ENCODE measurements at places on chromosomes 5 and 9. TPM values are rescaled to one million over a fixed set of nuclear protein-coding genes. Genes with fewer than 3 reads are reported as not detected.

The INIP gene
- total RNA-seq = 19.9 TPM

The CBY3 gene
- total RNA-seq = not detected

The SPINK7 gene
- total RNA-seq = not detected

The ELAVL2 gene
- not detected for total RNA-seq

DNA sequence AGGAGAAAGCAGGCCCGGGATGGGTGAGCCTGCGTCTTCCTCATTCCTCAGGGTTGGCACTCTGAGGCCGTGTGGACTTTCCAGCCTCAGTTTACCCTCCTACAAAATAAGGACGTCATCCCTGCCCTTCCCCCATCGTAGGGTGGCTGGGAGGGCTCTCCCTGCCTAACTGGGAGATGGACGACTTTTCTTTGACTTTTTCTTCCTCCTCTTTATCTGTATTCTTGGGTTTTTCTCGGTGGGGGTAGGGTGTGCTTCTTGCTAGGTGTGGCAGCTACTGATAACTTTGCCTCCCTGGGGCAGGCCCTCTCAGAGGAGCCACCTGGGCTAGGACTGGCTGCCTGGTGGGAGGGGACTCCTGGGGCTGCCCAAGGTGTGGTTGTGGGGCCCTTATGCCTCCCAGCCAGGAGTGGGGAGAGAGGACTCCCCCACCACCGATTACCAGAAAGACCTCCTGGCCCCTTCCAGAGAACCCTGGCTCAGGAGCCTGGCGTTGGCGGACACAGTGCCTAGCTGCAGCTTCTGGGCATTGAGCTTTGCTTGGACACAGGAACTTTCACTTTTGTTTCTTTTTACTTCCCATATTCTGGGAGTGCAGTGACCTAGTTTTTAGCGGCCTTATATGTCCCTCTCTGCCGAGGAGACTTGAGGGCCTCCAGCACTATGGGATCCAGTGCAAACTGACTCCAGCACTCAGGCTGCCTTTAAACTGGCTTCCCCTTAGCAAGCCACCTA is 6.1 kb downstream of the GLIPR2 start:
- no peaks in the 10 kb centered on the region for H3K27me3 ChIP-seq
- peak overlapping the region; percentile 81 for H3K27ac ChIP-seq
- DNase-seq = no peak
- no peaks in the 10 kb centered on the region for H3K4me1 ChIP-seq

GRCh38 chr9:35664531-35665470 is at the start of gene ARHGEF39:
Gene ARHGEF39 (minus strand): TSS chr9:35665195. CDS start chr9:35665169, 26 bp downstream.
- peak within 1 kb of the TSS; percentile 43 for H3K4me3 ChIP-seq
- DNase-seq = peak; percentile 89
- no peaks in the 10 kb centered on the region for H3K36me3 ChIP-seq
- H3K27ac ChIP-seq = no peak within 1 kb of the TSS

DNA sequence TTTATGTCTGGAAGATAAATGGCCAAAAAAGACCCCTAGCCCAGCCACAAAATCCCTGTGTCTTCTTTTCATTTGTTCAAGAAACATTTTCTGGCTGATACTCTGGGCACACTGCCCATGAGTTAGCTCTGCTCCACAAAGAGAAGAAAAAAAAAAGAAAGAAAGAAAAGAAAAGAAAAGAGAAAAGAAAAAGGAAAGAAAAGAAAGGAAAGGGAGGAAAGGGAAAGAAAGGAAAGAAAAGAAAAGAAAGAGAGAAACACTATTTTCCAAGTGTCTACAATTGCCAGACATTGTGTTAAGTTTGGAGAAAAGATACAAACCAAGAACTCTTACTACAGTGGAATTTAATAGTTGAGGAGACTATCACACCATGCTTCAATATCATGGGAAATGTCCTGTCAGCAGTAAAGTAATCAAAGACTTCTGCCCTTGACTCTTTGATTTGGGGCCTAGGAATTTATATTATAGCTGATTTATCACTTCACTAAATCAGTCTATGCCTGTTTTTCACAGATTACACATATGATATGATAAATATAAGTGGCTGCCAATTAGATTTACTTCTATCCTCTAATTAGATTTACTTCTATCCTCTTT is 3.0 kb downstream of the TRMO start:
- no peak for DNase-seq
- no peak overlapping the region for H3K4me3 ChIP-seq
- no peaks in the 10 kb centered on the region for H3K4me1 ChIP-seq

The TMEFF1 gene
- total RNA-seq = 0.27 TPM

DNA sequence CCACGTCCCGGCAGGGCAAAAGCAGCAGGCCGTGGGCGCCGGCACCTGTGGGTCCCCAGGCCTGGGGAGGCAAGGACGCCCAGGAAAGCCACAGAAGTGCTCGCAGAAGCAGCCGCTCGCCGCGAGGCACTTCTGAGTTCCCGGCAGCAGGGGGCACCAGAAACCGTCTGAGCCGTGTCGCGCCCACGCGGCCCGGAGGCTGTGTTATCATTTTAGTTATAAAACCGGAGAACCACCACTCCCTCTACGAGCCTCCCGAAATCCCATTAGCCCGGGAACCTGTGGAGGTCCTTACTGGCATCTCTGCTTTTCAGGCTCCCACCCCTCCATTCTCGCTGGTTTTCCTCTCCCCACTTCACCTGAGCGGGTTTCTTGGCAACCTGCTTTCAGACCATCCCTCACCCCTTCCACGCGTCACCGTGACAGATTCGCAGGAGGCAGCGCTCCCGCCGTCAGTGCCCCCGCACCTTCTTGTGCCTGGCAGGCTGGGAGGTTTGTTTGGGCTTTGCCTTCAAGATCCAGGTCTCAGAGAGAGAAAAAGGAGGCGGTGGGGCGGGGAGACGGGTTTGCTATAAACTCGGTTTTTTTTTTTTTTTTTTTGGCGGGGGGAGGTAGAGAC is 2.3 kb downstream of the GDNF start:
- H3K4me1 ChIP-seq = no peaks in the 10 kb centered on the region
- no peak overlapping the region for H3K27ac ChIP-seq
- peak; percentile 93 for DNase-seq
- H3K36me3 ChIP-seq = no peaks in the 10 kb centered on the region

DNA sequence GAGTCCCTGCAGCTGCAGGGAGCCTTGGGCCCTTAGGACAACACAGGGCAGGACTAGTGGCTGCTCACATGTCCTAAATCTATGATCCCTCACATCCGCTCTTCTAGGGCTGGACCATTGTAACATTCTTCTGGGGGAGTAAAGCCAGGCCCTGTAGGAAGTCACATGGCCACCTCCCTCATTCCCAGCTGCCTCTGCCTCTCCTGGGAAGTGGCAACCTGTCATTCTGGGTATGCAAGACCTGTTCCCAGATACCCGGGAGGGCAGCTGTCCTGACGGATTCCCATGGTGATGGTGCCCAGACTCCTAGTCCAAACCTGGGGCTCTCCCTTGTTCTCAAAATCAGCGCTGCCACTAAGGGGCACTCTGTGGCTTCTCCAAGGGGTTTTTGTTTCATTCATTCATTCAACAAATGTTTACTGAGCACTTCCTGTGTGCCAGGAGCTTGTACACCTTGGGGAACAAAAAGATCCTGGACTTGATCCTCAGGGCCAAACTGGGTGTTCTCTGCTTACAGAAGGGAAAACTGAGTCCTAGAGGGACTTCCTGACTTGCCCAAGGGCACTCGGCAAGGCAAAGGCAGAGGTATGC is 85.6 kb downstream of the PSD2 start:
- peaks cover 2% of the 10 kb centered on the region for H3K36me3 ChIP-seq
- no peak overlapping the region for H3K27ac ChIP-seq
- no peaks in the 10 kb centered on the region for H3K27me3 ChIP-seq
- H3K4me1 ChIP-seq = no peaks in the 10 kb centered on the region
- H3K4me3 ChIP-seq = no peak overlapping the region

DNA sequence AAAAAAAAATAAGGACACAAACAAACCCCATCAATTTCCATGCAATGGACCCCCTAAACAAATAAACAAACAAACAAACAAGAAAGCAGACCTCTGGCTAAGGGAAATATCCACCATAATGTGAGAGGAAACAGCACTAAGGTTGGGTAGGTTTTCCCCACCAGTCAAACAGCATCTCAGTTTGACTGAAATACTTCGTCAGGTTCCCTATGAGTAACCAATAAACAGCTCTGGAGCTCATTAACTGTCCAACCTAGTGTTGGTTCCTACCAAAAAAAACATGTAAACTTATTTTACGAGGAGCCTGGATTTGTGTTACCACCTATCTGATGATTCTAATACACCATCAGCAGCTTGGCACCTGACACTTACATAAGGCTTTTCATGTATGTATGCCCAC is 198.5 kb upstream of the TARS1 start:
- H3K27me3 ChIP-seq = no peaks in the 10 kb centered on the region
- no peak overlapping the region for H3K27ac ChIP-seq
- H3K4me3 ChIP-seq = no peak overlapping the region
- no peaks in the 10 kb centered on the region for H3K36me3 ChIP-seq
- DNase-seq = no peak
- H3K4me1 ChIP-seq = no peaks in the 10 kb centered on the region

- H3K4me3 ChIP-seq = no peak overlapping the region
- H3K4me1 ChIP-seq = peaks cover 4% of the 10 kb centered on the region
- no peak for DNase-seq
- no peak overlapping the region for H3K27ac ChIP-seq
- H3K27me3 ChIP-seq = no peaks in the 10 kb centered on the region
Measured at GRCh38 chr5:131758520-131758900, 38.3 kb downstream of the FNIP1 start.

GRCh38 chr5:179307013-179307800 is 38.1 kb downstream of the ADAMTS2 start:
- DNase-seq = peak; percentile 38
- no peak overlapping the region for H3K27ac ChIP-seq
- H3K4me3 ChIP-seq = no peak overlapping the region
- no peaks in the 10 kb centered on the region for H3K4me1 ChIP-seq

GRCh38 chr5:80227979-80228596 is 27.8 kb downstream of the SERINC5 start:
- no peak overlapping the region for H3K27ac ChIP-seq
- H3K36me3 ChIP-seq = peaks cover 3% of the 10 kb centered on the region
- no peaks in the 10 kb centered on the region for H3K27me3 ChIP-seq
- H3K4me1 ChIP-seq = no peaks in the 10 kb centered on the region

DNA sequence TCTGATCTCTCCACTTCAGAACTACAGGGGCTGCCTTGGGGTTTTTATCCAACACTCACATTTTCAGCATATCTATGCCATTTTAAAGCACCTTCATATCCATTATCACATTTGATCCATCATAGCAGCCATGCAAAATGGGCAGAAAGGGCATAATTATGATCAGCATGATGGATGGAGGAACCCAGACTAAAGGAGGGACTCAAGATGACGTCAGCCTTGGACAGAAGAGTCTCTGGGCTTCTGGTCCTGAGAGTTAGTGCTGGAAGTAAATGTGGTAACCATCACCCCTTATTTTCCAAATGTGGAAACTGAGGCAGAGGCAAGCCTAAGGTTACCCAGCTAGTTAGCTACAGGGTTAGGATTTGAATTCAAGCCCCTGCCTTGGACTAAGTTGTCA is 273.1 kb downstream of the DRD1 start:
- H3K4me3 ChIP-seq = no peak overlapping the region
- DNase-seq = no peak
- no peak overlapping the region for H3K27ac ChIP-seq

DNA sequence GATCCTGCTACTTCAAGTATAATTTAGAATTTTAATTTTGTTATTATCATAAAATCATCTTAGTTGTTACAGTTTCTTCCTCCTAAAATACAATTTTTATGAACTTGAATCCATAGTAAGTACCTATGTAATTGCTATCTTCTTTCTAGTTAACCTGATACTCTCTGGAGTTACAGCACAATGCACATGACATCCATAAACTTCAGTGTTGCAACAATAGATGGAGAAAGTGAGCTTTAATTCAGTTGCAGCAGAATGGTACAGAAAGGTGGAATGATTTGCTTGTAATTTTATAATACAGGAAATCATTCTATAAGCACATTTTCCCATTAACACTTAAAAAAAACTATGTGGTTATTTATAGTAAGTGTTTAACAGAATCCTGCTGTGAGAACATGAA is 372.0 kb downstream of the CDH9 start:
- no peaks in the 10 kb centered on the region for H3K27me3 ChIP-seq
- H3K4me1 ChIP-seq = no peaks in the 10 kb centered on the region
- no peak overlapping the region for H3K4me3 ChIP-seq
- no peak for DNase-seq
- no peaks in the 10 kb centered on the region for H3K36me3 ChIP-seq
- H3K27ac ChIP-seq = no peak overlapping the region

The KCNMB1 gene
- 30.0 TPM for total RNA-seq

GRCh38 chr5:107805166-107805565 is 134.4 kb upstream of the EFNA5 start:
- H3K4me1 ChIP-seq = no peaks in the 10 kb centered on the region
- no peak overlapping the region for H3K27ac ChIP-seq
- no peaks in the 10 kb centered on the region for H3K36me3 ChIP-seq
- no peaks in the 10 kb centered on the region for H3K27me3 ChIP-seq
- DNase-seq = no peak

All from aorta (tissue), 5 donors.